ENCODE measurements at places on chromosomes 11 and 22.

DNA sequence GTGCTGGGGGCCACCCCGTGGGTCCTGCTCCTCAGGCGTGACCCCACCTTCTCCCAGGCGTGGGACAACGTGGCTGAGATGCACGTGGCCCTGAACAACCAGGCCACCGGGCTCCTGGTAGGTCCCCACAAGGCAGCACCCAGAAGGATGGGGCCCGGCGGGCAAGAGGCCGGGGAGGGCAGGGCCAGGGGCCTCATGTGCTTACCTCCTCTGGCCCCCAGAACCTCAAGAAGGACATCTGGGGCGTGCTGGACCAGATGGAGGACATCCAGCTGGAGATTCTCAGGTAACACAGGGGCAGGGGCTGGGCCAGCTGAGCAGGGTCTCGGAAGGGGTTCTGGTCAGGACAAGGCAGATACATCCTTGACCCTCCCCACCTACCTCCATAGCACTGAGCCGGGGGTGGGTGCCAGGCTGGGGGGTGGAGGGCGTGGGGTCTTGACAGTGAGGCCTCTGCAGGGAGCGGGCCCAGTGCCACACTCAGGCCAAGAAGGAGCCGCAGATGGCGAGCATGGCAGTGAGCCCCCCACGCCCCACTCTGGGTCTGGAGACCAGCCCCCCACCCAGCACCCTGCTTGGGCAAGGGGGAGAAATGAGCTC lies 186.3 kb downstream of the IGLL1 start:
- no peak for DNase-seq

DNA sequence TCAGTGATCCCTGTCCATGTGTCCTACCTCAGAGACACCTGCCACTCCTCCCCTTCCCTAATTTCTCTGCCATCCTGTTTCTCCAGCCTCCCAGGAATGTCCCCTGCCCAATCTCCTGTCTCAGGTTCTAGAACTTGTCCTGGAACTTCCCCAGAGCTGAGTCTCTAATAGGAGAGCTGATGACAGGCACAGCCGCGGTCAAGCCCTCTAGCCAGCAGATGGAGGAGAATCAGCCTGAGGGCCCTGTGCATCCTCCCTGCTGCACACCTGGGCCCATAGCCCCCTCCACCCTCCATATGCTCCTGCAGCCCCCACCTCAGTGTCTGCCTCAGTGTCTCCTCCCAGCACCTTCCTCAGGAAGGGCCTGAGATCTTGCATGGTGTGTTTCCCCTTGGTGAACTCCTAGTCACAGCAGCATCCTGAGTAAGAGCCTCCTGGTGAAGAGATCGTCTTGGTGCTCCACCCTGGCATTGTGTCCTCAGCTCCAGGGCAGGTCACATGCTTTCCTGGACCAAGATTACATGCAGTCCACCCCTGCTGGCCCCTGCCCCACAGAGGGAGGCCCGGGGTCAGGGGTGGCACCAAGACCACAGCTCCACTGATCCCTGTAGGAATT lies 43.9 kb upstream of the VPREB1 start:
- no peak for DNase-seq

DNA sequence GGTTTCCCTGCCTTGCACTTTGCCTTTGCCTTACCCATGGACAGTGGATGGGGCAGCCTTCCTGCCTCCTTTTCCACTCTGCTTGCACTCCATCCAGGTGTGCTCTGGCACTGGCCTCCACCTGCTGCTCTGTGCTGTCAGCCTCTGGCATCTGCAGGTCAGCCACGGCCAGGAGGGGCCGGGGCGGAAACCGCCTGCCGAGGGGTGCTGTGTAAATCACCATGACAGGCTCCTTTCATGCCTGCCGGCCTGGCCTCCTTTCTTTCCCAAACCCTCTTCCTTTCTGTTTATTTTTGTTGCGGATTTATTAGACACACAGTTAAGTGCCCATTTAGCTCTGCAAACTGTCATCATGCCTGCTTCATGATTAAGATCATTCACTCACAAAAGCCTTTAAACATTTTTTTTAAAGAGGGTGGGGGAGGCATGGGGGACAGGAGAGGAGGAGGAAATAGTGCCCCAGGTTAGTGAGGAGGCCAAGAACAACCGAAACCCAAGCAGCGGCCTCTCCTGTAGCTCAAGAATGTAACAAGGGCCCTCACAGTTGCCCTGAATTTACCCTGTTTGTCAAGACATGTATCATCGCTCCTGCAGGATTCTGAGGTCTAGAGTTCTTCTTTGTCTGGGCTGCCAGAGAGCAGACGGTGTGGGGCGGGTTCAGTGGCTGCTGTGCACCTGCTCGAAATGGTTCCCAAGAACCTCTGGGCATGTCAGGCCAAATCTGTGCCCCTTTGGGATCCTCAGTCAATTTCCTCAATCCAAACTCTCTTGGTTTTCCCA lies 83.3 kb downstream of the BARX2 start:
- no peak for DNase-seq

- no peak for DNase-seq
These were observed 75.3 kb downstream of the SC5D start for GRCh38 chr11:121367844-121368225.

DNA sequence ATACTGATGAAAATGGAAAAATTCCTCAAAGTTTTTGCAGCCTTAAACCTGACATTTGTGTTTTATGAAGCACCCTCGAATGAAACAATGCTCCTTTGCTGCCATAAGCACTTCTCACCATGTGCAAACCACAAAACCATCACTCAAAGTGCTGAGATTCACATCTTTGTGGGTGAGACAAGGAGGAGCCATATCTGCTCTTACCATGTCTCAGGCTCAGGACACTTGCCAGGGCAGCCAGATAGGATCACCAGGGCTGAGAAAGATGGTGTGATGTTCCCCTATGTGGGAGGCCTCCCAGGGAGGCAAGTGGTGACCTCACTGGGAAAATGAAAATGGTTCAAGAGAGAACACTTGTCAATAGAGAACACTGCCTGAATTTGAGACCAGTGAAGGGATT lies 120.4 kb downstream of the CCDC34 start:
- no peak for DNase-seq

GRCh38 chr11:69638941-69639681 lies 1.8 kb upstream of the CCND1 start:
- DNase-seq, result no peak

DNA sequence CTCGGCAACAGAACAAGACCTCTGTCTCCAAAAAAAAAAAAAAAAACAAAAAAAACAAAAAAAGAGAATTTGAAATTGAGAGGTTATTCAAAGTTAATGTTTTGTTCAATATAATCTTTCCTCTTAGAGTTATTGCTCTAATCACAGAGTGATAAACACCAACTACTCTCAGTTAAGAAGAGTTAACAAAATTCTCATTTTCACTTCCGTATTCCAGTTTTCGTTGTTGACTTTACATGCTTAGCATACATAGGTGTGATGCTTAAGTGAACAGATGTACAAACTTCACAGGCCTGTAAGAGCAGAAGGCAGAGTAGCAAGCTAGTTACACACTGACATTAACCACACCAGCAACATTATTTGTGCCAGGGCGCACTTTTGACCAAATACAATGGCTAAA lies 12.3 kb downstream of the EIF4ENIF1 start:
- no peak for DNase-seq

GRCh38 chr22:18984564-18984963 lies 48.5 kb upstream of the PRODH start:
- no peak for DNase-seq

- no peak for DNase-seq
These were observed 31.9 kb downstream of the ASCC2 start for GRCh38 chr22:29806196-29806595.

DNA sequence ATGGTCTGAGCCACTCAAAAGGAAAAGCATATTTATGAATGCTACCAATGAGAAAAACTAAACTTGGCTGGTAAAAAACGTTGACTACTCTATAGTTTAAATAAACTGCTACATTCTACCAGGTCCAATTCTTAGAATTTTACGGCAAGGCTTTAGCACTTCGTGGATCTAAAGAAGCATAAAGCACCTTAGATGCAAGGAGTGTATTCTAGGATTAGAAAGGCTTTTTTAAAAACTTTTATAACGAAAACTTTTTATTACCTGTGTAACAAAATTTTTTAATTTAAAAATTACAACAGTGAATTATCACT lies 13.9 kb downstream of the PHF21A start:
- no peak for DNase-seq

- no peak for DNase-seq
These were observed 72.3 kb downstream of the PLEKHA7 start for GRCh38 chr11:16941935-16942334.

DNA sequence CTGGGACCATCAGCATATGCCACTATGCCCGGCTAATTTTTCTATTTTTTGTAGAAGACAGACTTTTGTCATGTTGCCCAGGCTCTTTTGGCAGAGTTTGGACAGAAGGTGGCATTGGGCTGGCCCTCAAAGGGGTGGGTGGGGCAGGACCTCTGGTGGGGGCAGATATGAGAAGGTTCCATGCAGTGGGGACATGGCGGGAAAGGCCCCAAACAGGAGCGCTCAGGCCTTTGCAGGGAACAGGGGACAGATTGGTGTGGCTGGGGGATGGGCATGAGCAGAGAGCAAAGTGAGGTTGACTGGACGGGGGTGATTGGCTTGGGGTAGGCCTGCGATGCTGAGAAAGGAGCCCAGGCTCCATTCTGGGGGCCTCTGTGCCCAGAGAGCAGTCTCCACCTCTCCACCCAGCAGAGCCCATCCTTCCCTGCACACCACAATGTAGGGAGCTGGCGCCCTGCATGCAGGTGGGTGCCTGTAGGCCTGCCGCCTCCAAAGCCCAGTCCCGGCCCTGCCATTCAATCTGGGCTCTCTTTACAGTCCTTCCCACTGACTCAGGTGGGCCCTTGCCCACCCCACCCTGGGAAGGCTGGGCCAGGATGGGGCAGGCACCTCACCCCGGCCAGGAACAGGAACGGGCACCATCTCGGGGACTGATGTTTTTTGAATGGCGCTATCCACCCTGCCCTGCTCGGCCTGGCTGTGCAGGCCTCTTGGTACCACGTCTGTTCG lies 98.7 kb downstream of the MORC2 start:
- DNase-seq, result no peak

Measured in activated gamma-delta T cell treated with anti-CD3 and anti-CD28 coated beads, Interleukin-2, amount 50 U/mL, for 16 hours (primary cell).